ENCODE measurements at places on chromosomes 11 and 22.

GRCh38 chr11:8233691-8234424, 29.8 kb downstream of the LMO1 start:
- DNase-seq: no peak

GRCh38 chr11:10130875-10131274, 163.1 kb downstream of the SBF2 start:
- DNase-seq: no peak

- no peak for DNase-seq
Observed at GRCh38 chr11:58867556-58867955, 23.1 kb upstream of the GLYATL2 start.

- DNase-seq: peak; percentile 37
Observed at GRCh38 chr11:67351275-67352005, 1.9 kb downstream of the POLD4 start.
